Pancreas (tissue), 10 donors: ENCODE measurements at places on chromosomes 3 and 15. TPM values are rescaled to one million over a fixed set of nuclear protein-coding genes. Genes with fewer than 3 reads are reported as not detected.

DNA sequence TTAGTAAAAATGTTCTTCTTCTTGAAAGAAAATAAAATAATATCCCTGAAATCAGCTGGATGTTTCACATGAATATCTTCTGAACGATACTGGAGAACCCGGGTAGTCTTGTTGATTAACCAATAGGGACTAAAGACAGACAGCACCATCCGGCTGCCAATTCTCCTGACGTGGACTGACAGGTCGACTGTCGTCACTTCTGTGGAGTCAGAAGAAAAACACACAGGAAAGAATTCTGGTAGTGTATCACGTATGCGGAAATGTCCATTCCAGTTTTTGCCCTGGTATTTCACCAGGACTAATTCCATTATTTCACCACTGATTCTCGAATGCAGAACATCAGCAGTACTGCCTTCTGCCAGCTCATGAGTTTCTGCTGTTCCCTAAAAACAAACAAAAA is 144.6 kb downstream of the VPS13C start:
- no peaks in the 10 kb centered on the region for H3K27me3 ChIP-seq
- DNase-seq = no peak
- H3K27ac ChIP-seq = no peak overlapping the region
- H3K36me3 ChIP-seq = no peaks in the 10 kb centered on the region
- H3K4me1 ChIP-seq = no peaks in the 10 kb centered on the region
- H3K4me3 ChIP-seq = no peak overlapping the region

- no peaks in the 10 kb centered on the region for H3K36me3 ChIP-seq
- H3K4me1 ChIP-seq = no peaks in the 10 kb centered on the region
- no peak overlapping the region for H3K27ac ChIP-seq
- DNase-seq = no peak
- no peak overlapping the region for H3K4me3 ChIP-seq
- no peaks in the 10 kb centered on the region for H3K27me3 ChIP-seq
These were observed 172.1 kb downstream of the LRTM1 start for GRCh38 chr3:54755756-54756155.

DNA sequence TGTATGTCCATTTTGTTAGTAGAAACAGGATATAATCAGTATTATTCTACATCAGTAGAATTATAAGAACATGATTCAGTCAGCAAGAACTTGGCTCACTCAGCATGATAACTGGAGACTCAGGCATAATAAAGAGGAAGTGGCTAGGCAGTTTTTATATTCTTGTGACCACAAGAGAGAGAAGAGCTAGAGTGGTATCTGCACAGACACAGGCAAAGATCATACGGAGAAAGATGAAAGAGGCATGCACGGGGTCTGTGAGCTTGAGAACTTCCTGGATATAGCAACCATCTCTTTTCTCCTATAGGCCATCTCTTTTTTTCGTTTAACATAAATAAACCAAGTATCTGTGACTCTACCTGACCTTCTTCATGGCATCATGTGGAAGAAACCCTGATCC is 46.8 kb downstream of the MYO5A start:
- no peaks in the 10 kb centered on the region for H3K36me3 ChIP-seq
- peaks cover 3% of the 10 kb centered on the region for H3K4me1 ChIP-seq
- no peak for DNase-seq
- H3K27ac ChIP-seq = no peak overlapping the region
- H3K27me3 ChIP-seq = no peaks in the 10 kb centered on the region

GRCh38 chr3:16837602-16838001 is 47.2 kb upstream of the PLCL2 start:
- DNase-seq = peak; percentile 47
- peak overlapping the region; percentile 30 for H3K27ac ChIP-seq
- H3K4me3 ChIP-seq = no peak overlapping the region

- no peaks in the 10 kb centered on the region for H3K36me3 ChIP-seq
- no peak overlapping the region for H3K4me3 ChIP-seq
- H3K4me1 ChIP-seq = peaks cover 5% of the 10 kb centered on the region
- H3K27ac ChIP-seq = no peak overlapping the region
- no peaks in the 10 kb centered on the region for H3K27me3 ChIP-seq
- DNase-seq = no peak
These were observed 86.2 kb downstream of the NBEAL2 start for GRCh38 chr3:47065681-47066080.

GRCh38 chr3:186283651-186284348 is 78.2 kb downstream of the DGKG start:
- H3K27ac ChIP-seq = no peak overlapping the region
- H3K27me3 ChIP-seq = no peaks in the 10 kb centered on the region
- no peak for DNase-seq
- no peaks in the 10 kb centered on the region for H3K36me3 ChIP-seq
- no peak overlapping the region for H3K4me3 ChIP-seq
- peaks cover 5% of the 10 kb centered on the region for H3K4me1 ChIP-seq

GRCh38 chr3:132703733-132704132 is 18.5 kb downstream of the NPHP3 start:
- no peaks in the 10 kb centered on the region for H3K27me3 ChIP-seq
- H3K27ac ChIP-seq = no peak overlapping the region
- DNase-seq = no peak

GRCh38 chr3:79421273-79421672 is 346.5 kb downstream of the ROBO1 start:
- H3K4me1 ChIP-seq = no peaks in the 10 kb centered on the region
- DNase-seq = no peak
- H3K27me3 ChIP-seq = no peaks in the 10 kb centered on the region
- H3K36me3 ChIP-seq = no peaks in the 10 kb centered on the region
- H3K27ac ChIP-seq = no peak overlapping the region

- no peaks in the 10 kb centered on the region for H3K4me1 ChIP-seq
- H3K27ac ChIP-seq = no peak overlapping the region
- H3K4me3 ChIP-seq = no peak overlapping the region
- DNase-seq = no peak
These were observed 172.0 kb downstream of the TCF12 start for GRCh38 chr15:57090496-57090859.

- DNase-seq = no peak
- no peaks in the 10 kb centered on the region for H3K27me3 ChIP-seq
- H3K27ac ChIP-seq = no peak overlapping the region
- H3K36me3 ChIP-seq = peaks cover 31% of the 10 kb centered on the region
These were observed 80.6 kb downstream of the PGPEP1L start for GRCh38 chr15:98927022-98927421.

DNA sequence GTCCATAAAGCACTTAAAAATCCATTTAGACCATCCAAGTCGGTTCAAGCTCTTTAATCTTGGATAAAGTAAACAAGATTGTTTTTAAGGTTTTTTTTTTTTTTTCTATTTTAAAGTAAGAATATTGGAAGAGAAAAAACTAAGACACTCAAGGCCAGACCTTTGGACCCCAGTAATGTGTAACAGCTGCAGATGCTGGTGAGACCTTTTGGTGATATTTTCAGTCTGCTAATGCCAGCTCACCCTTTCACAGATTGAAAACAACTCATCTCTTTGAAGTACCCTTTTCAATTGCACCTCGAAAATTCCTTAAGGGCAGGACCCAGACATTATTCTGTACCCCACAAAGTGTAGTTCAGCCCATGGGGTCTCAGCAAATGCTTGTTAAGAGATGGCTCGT is 260.7 kb upstream of the CTNNB1 start:
- H3K27me3 ChIP-seq = no peaks in the 10 kb centered on the region
- H3K27ac ChIP-seq = peak overlapping the region; percentile 80
- no peak for DNase-seq
- H3K4me3 ChIP-seq = no peak overlapping the region
- no peaks in the 10 kb centered on the region for H3K36me3 ChIP-seq

PPM1M gene
- polyA plus RNA-seq = 9.2 TPM

KBTBD13 gene
- polyA plus RNA-seq = not detected

UQCC5 gene
- polyA plus RNA-seq = 25.7 TPM

SEMA5B gene
- polyA plus RNA-seq = 11.0 TPM

CPA3 gene
- polyA plus RNA-seq = 3.0 TPM
